ENCODE measurements at places on chromosomes 3 and 15.

DNA sequence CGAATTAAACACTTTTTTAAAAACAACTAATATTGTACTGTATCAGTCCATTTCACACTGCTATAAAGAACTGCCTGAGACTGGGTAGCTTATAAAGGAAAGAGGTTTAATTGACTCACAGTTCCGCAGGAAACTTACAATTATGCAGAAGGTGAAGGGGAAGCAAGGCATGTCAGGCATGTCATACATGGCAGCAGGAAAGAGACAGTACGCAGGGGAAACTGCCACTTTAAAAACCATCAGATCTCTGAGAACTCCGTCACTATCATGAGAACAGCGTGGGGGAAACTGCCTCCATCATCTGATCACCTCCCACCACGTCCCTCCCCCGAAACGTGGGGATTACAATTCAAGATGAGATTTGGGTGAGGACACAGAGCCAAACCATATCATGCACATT, 162.8 kb upstream of the TPM1 start:
- no peak for DNase-seq

DNA sequence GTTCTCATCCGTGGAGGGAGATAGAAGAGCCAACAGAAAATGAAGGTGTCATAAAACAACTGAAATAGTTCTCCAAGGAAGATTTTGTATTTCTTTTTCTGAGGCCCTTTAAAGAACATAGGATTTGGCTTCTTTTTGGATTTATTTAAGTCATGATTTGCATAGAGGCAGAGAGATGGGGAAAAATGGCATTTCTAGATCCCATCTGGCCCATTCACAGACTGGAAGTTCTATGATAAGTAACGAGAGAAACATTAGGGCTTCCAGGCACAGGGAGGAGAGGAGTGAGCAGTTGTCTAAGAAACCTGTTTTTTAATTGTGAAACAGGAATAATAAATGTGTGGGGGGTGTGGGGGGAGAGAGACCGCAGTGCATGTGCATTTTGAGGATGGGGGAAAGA, 285.8 kb upstream of the LMCD1 start:
- no peak for DNase-seq

DNA sequence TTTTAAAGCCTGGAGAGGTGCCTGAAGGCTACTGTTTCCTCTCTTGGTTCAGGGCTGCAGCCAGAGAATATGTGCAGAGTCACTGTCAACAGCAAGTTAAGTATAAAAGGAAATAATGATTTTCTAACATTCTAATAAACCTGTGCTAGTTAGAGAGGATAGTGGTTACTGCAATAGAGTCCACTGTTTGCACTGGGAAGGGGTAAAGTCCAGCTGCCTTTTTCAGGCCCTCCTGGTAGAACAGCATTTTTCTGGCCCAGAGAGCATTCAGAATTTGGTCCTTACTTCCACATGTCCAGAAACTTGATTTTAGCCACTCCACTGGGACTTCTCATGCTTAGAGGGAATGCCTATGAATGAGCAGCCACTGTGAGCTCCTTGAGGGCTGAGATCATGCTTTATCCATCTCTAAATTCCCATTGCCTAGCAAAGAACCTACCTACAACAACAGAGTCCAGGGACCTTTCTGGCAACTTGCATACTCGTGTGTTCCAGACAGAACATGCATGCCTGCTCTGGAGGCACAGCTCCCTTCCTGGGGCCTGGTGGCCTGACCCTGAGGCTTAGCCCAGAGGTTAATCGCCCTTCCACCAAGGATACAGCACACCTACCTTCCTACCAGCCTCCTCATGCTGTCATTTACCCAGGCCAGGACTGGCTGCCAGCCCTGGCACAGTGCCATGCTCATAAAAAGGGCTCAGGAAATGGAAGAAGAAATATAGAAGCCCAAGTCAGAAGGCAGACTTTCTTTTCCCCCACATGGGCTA, 50.3 kb upstream of the ATP13A3 start:
- peak; percentile 21 for DNase-seq

GRCh38 chr15:49044766-49045606, 1.3 kb downstream of the SECISBP2L start:
- DNase-seq = no peak

GRCh38 chr15:24940236-24940635, 14.6 kb upstream of the SNRPN start:
- DNase-seq = no peak

- DNase-seq = peak; percentile 36
Observed at GRCh38 chr3:72338942-72339669, 509.1 kb downstream of the SHQ1 start.

DNA sequence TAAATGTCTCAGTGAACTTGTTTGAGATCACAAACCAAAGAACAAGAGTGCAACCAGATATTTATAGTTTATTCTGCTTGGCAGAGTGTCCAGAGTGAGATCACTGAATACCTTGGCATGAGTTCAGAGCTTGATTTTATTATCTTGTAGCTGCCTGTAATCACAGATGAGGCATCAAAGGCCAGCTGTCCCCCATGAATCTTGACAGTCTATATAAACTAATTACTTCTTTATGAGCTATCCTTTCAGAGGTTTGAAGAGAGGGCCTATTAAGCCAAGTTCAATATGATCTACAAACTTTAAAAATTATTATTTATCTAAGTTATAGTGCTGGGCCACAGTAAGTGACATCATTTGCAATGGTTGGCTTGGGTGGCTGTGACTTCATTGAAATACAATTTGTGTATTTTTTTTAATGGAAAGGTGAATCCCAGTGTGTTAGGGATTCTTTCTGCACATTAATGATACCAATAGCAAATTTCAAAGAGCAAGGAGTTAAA, 251.5 kb downstream of the CLSTN2 start:
- no peak for DNase-seq

DNA sequence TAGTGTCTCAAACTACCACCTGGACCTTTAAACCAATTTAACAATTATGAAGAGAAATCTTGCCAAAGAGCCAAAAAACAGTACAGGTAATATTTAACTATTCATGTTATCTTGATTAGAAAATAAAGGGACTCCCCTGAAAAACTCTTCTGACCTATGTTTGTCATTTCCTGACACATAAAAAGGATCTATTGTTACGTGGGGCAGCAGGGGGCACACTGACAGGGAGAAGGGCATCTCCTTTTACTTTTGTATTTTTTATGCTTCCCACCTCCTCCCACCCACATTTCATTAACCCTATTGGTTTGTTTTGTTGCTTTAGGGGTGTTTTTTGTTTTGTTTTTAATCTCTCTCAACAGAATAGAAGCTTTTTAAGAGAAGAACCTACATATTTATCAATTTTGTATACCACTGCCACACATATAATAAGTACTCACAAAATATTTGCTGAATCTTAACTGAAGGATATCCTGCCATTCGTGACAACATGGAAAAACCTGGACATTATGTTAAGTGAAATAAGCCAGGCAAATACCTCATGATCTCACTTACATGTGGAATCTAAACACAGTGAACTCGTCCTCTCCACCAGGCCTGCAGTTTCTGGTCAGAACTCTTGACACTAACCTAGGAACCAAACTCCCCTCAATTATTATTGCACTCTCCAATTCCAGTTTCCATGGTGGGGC, 17.7 kb downstream of the STAG1 start:
- DNase-seq = peak; percentile 38

DNA sequence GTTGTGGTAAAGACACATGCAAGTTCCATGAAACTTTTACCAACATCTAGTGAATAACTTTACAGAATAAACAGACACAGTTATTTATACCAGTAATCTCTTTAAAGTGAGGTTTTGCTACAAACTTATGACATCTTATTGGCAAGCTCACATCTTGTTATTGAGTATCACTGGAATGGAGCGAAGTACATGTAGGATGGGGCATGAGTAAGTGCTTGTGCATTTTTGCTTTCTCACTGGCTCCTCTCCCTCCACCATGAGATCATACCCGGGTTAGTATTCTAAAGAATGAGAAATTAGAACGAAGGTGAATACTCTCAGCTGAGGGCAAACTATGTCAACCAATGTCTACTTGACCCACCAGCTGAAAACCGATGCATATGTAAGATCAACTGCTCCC, 193.3 kb upstream of the ZNF717 start:
- no peak for DNase-seq

- DNase-seq = peak; percentile 41
Observed at GRCh38 chr3:67662733-67663132, 8.3 kb upstream of the SUCLG2 start.

- no peak for DNase-seq
Observed at GRCh38 chr3:107660306-107660976, 137.7 kb downstream of the BBX start.

DNA sequence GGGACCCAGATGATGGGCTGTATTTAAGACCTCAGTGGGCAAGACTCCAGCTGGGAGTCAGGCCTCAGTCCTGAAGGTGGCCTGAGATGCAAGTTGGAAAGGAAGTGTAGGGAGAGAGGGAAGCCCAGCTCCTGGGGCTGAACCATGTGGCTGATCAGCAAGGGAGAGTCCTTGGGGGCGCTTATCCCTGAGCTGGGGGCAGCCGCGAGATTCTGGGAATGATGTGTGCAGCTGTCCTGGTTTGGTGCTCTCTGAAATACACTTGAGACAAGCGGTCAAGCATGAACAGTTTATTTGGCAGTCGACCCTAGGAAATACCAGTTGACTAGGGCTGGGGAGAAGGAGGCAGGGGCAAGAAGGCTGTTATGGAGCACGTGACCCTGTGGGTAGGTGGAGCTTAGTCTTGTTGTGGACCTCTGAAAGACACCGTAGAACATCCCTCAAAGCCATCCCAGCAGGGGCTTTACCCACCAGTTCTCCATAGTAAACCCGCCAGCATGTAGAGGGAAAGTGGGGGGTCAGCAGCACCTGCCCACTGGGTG, 41.8 kb upstream of the SLC6A11 start:
- DNase-seq = no peak

All from CD4-positive, alpha-beta T cell treated with Interleukin-6 for 4 hours (primary cell).